Activated naive CD8-positive, alpha-beta T cell treated with anti-CD3 and anti-CD28 coated beads, Interleukin-2, amount 50 U/mL, for 24 hours (primary cell): ENCODE measurements at places on chromosomes 6 and 20.

- no peak for DNase-seq
Measured at GRCh38 chr6:101286146-101286545, 107.4 kb upstream of the GRIK2 start.

DNA sequence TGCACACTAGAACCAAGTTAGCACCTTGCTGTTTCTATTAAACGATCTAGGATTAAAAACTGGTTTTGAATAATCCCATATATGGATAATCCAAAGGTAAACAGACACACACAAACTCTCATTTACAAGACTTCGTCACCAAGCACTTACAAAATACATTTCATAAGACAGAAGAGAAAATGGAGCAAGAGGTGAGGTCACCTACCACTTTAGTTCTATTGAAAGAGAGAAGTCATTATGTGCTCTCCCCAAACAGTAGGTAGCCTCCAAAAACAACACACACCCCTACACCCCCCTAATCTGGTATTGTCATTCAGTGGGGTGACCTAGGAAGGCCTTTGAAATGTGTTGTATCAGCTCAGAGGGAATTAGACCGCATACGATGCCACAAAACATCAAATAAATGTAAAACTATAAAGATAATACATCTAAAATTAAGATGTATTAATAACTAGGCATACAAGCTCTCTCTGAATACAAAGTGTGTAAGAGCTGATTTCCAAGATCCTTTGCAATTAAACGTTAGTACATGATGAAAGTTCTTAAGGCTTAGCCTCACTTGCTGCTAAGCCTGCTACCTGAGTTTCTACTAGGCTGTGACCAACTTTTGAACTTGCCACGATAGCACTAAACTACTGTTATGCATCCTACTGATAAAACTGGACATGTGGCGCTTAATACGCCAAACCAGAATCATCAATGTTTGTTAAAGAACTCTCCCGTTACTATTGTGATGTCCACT, 1.6 kb downstream of the SRPK1 start:
- no peak for DNase-seq

- DNase-seq = no peak
Measured at GRCh38 chr6:13278991-13279390, 49.3 kb downstream of the TBC1D7 start.

GRCh38 chr20:48002517-48002970, 217.3 kb upstream of the SULF2 start:
- no peak for DNase-seq

DNA sequence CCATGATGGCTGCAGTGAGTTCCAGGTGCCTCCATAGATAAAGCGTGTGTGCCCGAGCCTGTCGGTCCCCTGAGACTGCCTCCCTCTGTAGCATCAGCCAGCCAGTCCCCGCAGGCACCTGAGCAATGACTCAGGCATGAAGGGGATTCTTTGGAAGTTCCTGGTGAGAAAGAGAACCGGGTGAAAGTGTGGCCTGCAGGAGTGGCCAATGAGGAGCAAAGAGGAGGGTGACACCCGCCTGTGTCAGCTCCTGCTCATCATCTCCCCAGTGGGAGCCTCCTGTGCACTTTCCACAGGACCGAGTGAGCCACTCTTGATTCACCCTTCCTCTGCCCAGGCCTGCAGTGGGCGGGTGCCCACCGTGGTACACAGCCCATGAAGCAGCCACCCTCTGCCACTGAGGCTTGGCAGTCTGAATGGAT, 71.2 kb upstream of the PTPN1 start:
- peak; percentile 30 for DNase-seq

GRCh38 chr6:27286141-27286540, 25.9 kb downstream of the POM121L2 start:
- DNase-seq = no peak

DNA sequence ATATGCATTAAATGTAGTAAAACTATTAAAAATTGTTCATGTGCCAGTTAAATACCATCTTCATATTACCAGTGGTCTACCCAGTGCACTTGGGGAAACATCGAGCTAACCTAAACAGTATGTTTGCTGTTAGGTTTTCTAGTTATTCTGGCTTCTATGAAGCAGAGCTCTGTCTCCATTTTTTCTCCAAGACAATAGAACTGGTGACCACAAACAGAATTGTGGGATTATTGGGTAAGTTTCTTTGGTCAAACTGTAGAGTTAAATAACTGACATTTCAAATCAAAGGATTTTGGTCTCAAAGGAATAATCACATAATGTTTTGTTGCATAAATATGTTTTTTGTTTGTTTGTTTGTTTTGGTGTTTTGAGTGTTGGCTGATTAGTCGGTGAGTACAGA, 40.5 kb upstream of the EDN3 start:
- DNase-seq = no peak

GRCh38 chr20:24674921-24675605, 205.6 kb downstream of the SYNDIG1 start:
- no peak for DNase-seq

DNA sequence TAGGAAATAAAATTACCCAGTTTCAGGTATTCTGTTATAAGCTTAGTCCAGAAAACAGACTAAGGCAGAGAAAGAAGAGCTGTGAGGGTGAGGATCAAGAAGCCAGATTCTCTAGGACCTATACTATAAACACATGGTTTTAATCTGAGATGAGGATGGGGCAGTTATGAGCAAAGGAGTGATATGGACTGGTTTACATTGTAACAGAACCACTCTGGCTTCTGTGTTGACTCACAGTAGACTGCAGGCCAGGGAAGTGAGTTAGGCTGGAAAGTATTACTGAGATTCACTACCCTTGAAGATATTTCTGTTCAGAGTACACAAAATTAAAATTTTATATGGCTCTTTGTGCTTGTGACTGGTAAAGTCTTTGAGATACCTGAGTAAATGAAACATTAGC, 3.2 kb upstream of the RWDD1 start:
- no peak for DNase-seq

DNA sequence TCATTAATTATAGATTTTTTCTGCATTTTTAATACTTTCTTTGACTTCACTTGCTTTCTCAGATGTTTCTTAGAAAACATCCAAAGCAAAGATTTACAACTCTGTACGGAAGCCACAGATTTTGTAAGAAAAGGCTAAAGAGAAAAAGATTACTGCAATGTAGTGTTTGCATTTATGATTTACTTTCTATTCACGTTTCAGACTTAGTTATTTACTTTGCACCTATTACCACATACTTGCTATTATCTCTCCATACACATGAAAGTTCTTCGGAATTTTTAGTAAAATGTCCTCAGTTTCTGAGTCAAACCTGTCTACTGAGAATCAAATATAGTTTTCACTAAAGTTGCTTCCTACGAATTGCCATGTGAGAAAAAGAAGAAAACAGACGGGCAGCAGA, 22.2 kb upstream of the PHACTR2 start:
- DNase-seq = no peak

DNA sequence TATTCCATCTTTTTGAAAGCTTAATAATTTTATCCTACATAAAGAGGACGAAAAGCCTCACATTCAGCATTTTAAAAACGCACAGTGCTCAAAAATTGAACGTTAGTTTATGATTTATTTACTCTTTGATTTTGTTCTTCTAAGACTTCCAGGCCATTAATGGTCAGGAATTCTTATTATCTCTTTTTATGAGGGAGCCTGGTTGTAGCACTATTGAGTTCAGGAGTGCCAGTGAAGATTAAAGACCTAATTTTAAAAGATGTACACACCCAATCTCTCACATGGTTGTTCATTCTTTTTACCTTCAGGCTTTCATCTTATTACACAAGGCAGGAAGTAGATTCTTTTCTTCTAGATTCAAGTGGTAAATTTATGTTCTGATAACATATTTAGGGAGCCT, 68.6 kb downstream of the HDDC2 start:
- no peak for DNase-seq

DNA sequence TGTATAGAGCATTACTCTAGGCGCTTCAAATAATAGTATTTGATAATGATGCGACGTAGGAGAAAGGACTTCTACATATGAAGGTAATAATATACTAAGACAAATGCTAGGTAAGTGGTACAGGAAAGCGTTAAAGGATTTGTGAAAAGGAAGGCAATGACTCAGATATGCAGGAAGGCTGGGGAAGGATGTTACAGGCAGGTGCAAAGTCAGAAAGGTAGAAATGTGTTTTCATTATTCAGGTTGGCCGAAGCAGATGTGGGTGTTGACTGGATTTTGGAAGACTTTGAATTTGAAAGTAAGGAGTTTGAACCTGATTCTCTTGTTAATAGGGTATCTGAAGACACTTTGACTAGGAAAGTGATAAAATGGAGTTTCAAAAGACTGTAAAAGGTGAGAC, 51.0 kb downstream of the STK4 start:
- no peak for DNase-seq

DNA sequence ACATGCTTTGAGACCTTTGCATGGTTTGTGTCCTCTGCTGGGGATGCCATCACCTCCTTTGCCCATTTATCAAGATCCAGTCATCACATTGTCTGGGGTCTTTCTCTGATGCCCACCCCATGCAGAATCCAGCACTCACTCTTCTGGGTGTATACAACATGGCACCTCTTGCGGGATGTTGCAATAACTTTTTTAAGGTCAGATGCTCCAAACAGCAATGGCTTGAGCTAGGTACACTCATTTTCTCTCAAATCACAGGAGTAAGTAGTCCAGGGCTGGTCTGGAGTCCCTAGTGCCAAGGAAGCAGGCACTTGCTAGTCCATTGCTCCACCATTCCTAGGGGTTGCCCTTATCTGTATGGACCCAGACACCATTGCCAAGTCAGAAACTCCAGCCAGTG, 196.6 kb upstream of the KCNG1 start:
- no peak for DNase-seq

DNA sequence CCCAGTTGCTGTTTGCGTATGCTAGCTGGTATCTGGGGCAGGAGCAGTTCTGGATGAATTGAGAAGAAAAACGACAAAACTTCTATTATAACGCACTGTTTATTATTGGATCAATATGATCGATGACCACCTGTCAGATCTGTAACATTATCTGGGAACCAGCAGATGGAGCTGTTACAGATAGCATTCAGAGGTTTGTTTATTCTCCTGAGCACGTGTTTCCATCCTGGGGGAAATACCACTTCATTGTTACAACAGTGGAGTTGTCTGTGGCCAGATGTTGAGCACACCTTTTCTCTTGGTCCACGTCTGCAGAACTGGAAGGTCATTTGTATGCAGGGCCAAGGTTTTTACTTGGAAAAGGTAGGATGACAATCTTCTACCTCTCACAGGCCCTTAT, 16.0 kb upstream of the NKX2-2 start:
- DNase-seq = no peak

GRCh38 chr6:43231053-43231452, 1.8 kb upstream of the DNPH1 start:
- no peak for DNase-seq

DNA sequence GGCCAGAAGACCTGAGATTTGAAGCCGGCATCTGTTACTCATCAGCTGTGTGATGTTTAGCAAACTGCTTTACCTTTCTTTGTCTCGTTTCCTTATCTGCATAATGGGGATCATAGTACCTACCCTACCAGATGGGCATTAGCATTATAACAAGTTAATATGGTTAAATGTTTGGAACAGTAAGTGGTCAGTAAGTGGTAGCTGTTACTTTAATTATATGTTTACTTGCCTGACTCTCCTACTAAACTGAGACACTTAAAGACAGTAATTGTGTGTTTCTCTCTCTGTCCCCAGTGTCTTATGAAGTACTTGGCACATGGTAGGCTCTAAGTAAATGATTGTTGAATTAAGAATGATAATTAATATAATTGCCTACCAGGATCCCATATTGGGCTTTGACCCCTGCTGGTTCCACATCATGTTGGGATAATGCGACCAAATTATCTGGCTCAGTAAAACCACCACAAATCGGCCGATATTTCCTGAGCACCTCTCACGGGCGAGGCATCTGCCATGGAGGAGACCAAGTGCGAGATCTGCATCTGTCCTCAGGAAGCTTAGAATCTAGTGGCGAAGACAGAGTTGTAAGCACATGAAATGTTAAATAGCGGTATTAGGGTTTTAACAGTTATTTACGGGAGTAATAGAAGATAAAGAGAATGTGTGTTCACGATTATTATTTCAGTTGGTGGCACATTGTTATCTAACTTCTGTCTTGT, 31.4 kb downstream of the PTK7 start:
- DNase-seq = no peak

DNA sequence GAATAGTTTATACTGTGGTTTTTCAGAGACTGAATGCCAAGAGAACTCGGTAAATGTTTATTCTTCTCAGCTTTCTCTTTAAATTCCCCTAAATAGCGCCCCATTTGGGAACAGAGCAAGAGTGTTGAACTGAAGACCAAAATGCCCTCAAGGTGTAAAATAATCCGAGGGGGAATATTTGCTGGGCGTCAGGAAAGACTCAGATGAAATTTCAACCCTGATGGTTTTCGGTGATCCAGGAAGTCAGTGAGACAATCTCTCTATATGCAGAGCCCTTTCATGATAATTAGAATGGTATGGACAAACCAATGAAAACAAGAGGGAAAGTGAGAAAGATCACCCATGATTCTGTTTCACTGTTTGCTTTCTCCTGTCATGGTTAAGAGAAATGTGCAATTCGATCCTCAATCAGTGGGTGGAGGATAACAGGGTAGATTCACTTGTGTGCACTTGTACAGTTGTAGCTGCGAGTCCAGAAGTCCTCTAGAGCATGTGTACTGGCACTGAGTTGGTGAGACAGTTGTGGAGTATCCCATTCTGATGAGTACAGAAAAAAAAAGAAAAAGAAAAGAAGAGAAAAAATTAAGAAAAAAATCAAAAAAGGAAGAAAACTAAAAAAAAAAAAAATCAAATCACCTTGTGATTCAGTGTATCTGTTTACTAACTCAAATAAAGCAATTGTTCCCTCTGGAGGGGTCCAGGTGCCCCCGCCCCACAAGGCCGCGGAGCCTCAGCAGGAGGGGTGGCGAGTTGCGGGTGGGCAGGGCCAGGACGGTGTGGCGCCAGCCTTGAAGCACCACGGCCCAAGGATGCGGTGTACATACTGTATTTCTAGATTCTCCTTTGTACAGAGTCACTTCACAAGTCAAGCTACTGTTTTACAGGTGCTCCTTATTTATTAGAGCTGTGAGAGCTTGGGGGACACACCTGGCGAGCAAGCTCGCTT, 164.9 kb downstream of the SCML4 start:
- no peak for DNase-seq

GRCh38 chr6:164286011-164286410, 871.5 kb downstream of the QKI start:
- no peak for DNase-seq

DNA sequence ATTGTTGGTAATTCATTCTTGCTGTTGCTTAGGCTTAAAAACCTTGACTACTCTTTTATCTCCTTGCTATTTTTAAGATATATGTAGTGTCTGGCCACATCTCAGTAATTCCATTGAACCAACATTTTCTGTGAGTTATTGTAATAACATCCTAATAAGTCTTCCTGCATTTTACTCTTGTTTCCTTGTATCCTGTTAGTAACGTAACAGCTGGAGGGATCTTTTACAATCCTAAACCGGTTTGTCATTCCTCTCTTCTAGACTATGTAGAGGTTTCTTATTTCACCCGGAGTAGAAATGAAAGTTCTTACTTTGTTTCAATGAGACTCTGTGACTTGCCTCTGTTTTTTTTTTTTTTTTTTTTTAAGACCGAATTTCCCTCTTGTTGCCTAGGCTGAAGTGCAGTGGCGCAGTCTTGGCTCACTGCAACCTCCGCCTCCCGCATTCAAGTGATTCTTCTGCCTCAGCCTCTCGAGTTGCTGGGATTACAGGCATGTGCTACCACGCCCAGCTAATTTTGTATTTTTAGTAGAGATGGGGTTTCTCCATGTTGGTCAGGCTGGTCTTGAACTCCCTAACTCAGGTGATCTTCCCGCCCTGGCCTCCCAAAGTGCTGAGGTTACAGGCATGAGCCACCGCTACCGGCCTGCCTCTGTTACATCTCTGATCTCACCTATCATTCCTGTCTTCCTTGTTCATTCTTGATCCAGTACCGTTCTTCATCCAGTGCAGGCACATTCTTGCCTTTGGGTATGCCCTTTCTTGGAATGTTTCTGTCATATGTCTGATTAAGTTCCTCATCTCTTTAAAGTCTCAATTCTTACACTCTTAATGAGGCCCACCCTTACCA, 44.7 kb downstream of the NCOA3 start:
- no peak for DNase-seq
